ENCODE measurements at places on chromosomes 7 and 10. TPM values are rescaled to one million over a fixed set of nuclear protein-coding genes. Genes with fewer than 3 reads are reported as not detected.

CTBP2 gene
- total RNA-seq = 69.8 TPM

- DNase-seq = no peak
These were observed 124.4 kb upstream of the TCERG1L start for GRCh38 chr10:131435760-131436457.

UBE2D4 gene
- total RNA-seq = 35.7 TPM

DNA sequence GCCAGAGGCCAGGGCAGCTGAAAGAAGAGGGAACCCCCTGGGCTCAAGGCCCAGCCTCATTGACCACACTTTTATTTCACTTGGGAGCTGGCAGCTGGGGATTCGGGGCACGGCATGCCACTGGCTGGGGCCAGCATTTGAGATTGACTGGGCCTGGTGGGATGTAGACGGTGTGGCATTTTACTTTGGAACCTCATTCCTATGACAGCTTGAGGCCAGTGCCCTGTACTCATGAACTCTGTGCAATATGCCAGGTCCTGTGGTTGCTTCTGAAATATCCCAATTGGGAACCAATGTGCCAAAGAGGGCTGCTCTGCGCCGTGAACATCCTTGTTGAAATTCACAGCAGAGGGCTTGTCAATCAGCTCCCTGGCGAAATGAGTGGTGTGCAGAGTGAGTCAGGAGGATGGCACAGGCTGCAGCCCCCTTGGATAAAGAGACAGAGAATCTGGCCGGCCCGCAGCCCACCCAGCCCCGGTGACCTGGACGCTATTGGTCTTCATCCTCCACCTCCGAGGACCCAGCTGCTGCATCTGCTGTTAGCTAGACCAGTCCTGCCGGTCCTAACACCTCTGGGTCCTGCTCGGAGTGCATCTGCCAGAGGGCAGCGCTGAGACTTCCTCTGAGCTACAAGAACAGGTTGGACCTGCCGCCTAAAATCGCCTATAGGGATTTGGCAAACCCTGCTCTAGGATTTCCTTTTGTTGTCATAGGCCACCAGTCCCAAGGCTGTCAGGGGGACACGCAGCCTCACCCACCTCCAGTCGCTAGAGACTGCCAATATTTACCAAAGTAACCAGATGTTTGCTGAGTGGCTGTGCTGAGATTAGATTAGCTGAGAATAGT, 58.0 kb downstream of the PRKAG2 start:
- DNase-seq = no peak

- no peak for DNase-seq
These were observed 1025.8 kb upstream of the LRRN3 start for GRCh38 chr7:110065121-110065520.

HYAL4 gene
- 0.37 TPM for total RNA-seq

DNA sequence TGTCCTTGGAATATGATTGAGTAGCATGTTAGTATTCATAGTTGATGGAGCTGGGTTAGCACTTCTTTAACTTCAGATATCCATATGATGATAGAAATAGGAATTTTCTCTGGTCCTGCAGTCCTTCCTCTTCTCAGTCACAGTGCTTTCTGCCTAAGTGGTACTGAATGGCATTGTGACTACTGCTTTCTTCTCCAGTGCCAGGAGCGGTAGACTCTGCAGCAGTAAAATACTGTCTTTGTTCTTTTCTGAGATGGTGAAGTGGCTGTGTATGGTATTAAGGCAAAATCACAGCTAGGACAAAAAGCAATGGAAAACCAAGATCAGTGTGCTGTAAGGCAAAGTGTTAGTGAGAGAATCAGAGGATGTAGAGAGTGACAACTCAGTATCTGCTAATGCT, 46.6 kb downstream of the C1GALT1 start:
- no peak for DNase-seq

GRCh38 chr7:133293384-133294160, 40.7 kb downstream of the EXOC4 start:
- no peak for DNase-seq

- no peak for DNase-seq
These were observed 161.8 kb downstream of the ETV1 start for GRCh38 chr7:13827716-13828115.

DNA sequence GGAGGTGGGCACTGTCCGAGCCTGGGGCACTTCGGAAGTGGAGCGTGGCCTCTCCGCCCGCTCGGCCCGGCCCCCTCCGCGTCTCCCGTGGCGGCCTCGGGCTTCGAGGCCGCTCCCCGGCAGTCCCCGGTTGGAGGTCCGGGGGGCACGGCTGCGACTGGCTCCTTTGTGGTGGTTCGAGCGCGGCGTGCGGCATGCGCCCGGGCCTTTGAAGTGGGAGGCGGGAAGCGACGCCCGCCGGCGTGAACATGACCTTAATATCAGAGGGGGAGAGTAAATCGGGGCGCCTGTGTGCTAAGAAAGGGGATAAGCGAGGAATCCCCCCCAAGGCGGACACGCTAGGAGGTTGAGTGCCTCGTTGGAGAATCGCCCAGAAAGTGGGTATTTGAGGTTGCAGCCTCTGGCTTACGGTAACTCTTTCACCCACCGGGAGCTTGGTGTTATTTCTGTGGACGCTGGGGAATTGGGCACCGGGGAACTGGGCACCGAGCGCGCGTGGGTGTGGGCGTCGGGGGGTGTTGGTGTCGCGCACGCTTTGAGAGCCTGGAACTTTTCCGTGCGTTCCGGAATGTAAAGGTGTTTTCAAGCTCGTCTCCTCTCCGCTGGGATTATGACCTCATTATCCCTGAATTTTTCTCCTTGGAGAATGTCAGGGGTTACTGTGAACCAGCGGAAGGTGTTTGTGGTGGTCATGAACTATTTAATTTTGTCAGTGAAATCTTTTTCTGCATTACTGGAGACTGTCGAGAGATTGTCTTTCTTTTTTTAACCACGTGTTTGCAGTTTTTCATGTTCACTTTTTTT, 660 bp downstream of the SUV39H2 start:
- DNase-seq = no peak

RET gene
- 0.04 TPM for total RNA-seq

GRCh38 chr7:22937946-22938345, 76.0 kb downstream of the HYCC1 start:
- DNase-seq = no peak

DNA sequence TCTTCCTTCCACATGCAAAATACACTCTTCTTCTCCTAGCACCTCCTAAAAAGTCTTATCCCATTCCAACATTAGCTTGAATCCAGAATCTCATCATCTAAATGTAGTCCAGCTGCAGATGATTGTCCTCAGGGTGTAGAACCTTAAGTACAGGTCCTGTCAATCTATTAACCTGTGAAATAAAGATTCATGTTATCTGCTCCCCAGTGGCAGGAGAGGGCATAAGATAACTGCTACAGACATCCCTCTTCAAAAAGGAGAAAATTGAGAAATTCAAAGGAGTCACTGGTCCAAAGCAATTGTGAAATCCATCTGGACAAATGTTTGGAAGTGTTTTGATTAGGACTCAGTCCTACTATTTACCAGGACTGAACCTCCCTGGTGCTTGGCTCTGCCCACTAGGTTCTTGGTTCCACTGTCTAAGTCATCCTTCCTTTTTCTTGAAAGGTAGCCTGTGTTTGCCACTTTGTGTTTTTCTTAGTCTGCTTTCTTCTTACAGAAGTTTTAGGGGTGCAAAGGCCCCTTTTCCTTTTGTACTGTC, 96.2 kb downstream of the ADD3 start:
- no peak for DNase-seq

AKR1C1 gene
- 238 TPM for total RNA-seq

GRCh38 chr10:47047577-47048525, 136.6 kb downstream of the PTPN20 start:
- DNase-seq = peak; percentile 69

- no peak for DNase-seq
These were observed 29.1 kb downstream of the MKX start for GRCh38 chr10:27716521-27716920.

DNA sequence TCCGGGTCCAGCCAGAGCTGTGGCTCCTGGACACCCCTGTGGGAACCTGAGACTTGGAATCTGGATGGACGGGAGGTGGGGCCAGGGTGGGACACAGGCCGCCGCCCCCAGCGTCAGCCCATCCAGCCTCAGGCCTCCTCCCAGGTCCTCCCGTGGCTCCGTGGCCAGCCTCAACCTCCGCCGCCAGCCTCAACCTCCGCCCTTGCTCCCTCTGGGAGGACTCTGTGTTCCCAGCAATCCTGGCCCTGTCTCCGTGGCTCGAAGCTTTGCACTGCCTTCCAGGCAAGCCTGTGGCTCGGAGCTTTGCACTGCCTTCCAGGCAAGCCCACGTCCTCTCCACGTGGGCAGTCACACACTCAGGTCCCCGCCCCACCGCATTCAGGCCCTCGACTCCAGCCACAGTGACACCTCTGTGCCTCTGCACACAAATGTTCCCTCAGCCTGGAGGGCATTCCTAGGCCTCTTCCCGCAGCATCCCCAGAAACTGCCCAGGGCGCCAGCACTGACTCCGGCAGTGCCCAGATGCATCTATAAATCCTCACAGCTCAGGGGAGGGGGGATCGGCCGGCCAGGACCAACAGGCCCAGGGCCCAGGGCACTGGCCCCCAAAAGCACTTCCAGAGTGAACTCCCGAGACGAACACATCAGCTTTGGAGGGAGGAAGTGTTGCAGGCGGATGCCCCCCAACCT, 44.7 kb upstream of the PDGFA start:
- DNase-seq = no peak

DNA sequence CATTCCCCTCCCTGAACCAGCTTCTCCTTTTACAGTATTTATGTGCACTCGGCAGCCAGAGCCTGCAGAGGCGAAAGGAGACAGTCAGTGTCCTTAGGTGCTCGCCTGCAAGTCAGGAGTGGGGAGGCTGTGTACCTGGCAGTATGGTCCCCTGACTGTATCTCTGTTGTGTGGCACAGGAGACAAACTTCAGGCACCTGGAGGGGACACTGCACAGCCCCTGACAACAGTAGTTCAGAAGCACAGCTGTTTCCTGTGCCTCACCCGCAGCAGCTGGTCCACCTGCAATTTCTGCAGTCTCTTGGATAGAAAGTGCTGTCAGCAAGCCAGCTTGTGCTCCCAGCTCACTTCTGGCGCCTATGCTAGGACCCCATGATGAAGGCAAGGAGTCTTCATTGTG, 73.4 kb upstream of the LAMB4 start:
- DNase-seq = no peak
